Astrocyte (in vitro differentiated cells and primary cell): ENCODE measurements at places on chromosomes 11 and 22.
A peak's percentile ranks its signal among the peaks of the same experiment; 100 is the strongest.

DNA sequence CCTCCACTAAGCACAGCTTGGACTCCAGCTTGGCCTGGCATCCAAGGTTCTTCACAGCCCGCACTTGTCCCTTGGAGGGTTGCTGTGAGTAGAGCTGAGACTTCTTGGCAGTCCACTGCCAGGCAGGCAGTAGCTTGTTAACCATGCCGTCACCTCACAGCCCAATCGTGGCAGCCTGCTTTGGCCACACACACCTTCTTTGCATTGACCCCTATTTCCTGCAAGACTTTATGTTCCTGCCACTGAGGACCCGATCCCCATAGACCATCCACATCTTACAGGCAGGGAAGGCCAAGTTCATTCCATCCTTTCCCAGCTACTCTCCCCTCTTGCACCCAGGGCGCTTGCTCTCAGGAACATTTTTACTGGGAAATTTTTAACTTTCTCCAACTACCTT, 2.5 kb upstream of the PYGM start:
- peaks cover 25% of the 10 kb centered on the region for H3K36me3 ChIP-seq
- no peaks in the 10 kb centered on the region for H3K27me3 ChIP-seq
- DNase-seq = no peak
- H3K27ac ChIP-seq = no peak overlapping the region

DNA sequence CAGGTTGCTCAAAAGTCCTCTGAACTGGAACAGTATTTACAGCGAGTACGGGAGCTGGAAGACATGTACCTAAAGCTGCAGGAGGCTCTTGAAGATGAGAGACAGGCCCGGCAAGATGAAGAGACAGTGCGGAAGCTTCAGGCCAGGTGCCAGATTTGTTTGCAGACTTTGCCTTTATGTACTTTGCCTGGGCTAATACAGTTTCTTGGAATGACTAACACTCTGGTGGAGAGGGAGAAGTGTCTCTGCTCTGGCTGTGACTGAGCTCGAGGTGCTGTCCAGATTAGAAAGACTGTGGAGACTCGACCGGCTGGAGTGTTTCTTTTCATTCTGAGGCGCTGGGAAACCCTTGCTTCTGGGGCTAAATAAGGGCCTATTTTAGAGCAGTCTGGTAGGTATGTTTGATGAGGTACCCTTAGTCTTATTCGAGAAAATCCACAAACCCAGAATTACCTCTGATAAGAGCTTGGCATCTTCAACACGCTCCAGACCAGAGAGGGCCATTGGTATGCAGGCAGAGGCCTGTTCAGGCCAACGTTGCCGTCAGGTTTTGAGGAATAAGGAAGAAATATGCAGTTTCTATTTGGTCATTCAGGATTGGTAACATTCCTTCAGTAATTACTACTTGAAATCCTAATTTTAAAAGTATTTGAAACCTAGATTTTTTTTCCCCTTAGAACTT, 76.5 kb downstream of the SWAP70 start:
- H3K4me1 ChIP-seq = no peaks in the 10 kb centered on the region
- H3K36me3 ChIP-seq = peaks cover 15% of the 10 kb centered on the region
- no peaks in the 10 kb centered on the region for H3K27me3 ChIP-seq
- no peak overlapping the region for H3K4me3 ChIP-seq
- H3K27ac ChIP-seq = no peak overlapping the region

- no peaks in the 10 kb centered on the region for H3K36me3 ChIP-seq
- H3K27ac ChIP-seq = no peak overlapping the region
- H3K27me3 ChIP-seq = peaks cover 27% of the 10 kb centered on the region
- DNase-seq = peak; percentile 69
- H3K4me3 ChIP-seq = no peak overlapping the region
These were observed 5.5 kb downstream of the TTC28 start for GRCh38 chr22:28674121-28674563.

GRCh38 chr11:116993599-116993998, 104.6 kb downstream of the SIK3 start:
- no peak overlapping the region for H3K4me3 ChIP-seq
- H3K27me3 ChIP-seq = no peaks in the 10 kb centered on the region
- peak; percentile 39 for DNase-seq

DNA sequence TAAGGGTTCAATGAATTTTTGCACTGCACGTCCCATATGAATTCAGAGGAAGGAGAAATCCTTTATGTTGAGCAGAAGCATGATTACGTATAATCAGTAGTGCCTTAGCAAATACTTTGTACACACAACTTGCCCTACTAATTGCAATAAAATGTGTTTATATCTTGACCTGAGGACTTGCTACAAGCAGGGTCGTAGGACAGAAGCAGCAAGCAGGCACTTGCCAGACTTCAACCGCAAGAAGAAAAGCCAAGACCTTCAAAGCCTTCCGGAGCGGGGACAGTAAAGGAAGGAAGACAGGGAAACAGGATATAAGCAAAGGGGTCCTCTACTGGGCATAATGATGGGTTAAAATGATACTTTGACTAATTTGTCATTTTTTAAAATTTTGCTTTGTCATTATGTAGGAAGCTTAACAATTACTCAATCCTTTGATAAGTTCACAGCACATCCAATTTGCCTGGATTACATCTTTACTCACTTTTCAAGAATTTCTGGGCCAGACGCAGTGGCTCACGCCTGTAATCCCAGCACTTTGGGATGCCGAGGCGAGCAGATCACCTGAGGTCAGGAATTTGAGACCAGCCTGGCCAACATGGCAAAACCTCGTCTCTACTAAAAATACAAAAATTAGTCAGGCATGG, 23.2 kb upstream of the UBASH3B start:
- no peak overlapping the region for H3K27ac ChIP-seq
- no peak overlapping the region for H3K4me3 ChIP-seq
- no peaks in the 10 kb centered on the region for H3K27me3 ChIP-seq
- H3K36me3 ChIP-seq = no peaks in the 10 kb centered on the region
- DNase-seq = no peak
- H3K4me1 ChIP-seq = peaks cover 5% of the 10 kb centered on the region

DNA sequence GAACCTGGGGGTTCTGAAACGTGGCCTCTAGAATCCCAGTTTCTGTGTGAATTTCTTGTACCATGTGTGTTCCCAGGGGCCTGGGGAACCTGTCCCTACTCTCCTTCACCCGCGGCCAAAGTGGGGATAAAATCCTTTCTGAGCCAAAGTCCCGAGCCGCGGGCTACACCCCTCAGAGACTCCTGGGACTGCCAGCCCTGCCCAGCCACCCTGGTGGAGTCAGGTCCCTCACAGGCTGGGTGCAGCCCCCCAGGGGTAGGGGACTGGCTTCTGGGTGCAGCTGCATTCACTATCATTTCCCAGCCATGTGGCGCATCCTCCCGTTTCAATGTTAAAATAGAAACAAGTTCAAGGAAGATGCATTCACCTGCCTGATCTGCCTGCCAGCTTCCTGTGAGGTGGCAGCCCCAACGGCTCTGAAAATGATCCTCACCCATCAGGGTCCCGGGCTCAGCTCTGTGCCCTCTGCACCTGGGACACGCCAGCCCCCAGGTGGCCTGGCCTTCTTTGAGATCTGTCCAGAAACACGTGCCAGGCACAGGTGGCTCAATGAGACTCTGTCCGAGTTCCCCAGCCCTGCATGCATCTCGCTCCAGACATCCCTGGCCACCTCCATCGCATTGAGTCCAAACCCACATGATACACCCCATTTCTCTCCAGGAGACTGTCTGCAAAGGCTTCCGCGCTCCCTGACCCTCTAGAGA, 338.8 kb downstream of the CTTN start:
- H3K27ac ChIP-seq = no peak overlapping the region
- H3K27me3 ChIP-seq = peaks cover 9% of the 10 kb centered on the region
- H3K36me3 ChIP-seq = no peaks in the 10 kb centered on the region
- DNase-seq = no peak
- H3K4me3 ChIP-seq = no peak overlapping the region
- H3K4me1 ChIP-seq = no peaks in the 10 kb centered on the region

DNA sequence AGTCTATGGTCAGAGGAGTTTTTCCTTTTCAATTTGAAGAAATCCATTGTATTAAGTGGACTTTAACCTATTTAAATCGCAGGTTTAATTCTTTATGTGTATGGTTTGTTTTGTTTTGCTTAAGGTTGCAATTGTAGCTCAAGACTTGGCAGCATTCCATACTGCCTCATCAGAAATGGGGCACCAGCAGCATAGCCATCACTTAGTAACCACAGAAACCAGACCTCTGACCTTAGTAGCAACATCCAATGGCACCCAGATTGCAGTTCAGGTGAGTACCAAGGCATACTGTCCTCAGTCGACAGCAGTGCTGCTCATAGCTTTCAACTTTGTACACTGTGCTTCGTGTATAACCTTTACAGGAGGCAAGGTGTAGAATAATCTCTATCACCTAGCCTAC, 48.4 kb upstream of the WEE1 start:
- H3K27me3 ChIP-seq = no peaks in the 10 kb centered on the region
- H3K36me3 ChIP-seq = no peaks in the 10 kb centered on the region
- no peak for DNase-seq
- no peak overlapping the region for H3K27ac ChIP-seq
- H3K4me1 ChIP-seq = peaks cover 26% of the 10 kb centered on the region
- H3K4me3 ChIP-seq = no peak overlapping the region

GRCh38 chr11:15837901-15838489, 518.4 kb downstream of the SOX6 start:
- no peak for DNase-seq
- H3K27me3 ChIP-seq = no peaks in the 10 kb centered on the region
- no peak overlapping the region for H3K27ac ChIP-seq
- H3K4me3 ChIP-seq = no peak overlapping the region
- H3K4me1 ChIP-seq = no peaks in the 10 kb centered on the region

DNA sequence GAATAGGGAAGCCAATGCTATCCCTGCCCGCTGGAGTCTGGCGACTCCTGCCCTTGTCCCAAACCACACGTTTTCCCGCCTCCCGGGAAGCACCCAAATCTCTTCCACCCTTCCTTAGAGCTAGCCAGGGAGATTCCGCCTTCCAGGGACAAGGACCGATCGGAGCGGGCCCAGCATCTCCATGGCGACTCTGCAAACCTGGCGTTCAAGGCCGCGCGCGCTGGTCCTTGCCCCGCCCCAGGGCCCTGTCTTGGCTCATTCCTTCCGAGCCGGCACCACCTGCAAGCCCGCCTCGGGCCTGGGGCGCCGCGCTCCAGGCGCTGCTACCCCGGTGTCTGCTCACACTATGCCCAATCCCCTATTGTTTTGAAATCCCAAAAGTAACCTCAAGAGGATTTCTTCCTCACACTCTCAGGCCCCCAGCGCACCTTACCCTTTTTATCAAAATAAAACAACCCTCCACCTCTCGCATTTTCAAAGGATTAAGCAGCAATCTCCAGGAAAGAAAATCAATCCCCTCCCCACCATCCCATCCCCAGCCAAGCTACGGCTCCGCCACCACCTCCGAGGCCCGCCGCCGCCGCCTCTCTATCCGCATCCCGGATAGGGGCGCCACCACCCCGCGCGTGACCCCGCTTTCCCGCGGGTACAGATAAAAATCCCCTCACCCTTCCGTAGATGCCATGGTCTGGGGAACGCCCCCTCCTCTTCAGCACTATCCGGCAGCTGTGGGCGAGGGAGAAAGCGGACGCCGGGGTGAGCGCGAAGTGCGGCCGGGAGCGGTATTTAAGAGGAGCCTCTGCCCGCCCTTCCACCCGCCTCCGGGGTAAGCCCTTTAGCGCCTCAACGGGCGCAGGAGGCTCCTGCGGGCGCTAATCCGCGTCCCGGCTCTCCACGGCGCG, 825 bp downstream of the SLC1A2 start:
- H3K4me1 ChIP-seq = peaks cover 22% of the 10 kb centered on the region
- H3K27ac ChIP-seq = no peak overlapping the region
- no peaks in the 10 kb centered on the region for H3K36me3 ChIP-seq
- DNase-seq = no peak
- peak overlapping the region; percentile 55 for H3K4me3 ChIP-seq

DNA sequence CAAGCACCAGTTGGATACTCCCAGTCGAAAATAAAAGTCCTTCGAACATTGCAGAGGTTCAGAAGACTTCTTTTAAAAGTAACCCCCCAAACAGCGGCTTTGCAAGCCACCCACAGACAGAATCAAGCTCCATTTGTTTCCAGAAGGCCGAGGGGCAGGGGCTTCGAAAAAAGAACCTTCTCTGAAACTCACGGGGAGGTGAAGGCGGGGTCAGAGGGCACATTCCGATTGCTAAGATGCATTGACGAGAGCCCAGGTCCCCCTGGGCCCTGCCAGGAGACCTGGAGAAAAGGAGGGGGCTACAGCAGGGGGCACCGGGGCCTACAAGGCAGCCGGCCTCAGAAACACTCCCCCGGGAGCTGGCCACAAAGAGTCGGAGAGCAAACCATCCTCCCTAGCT, 306.8 kb downstream of the MN1 start:
- H3K4me3 ChIP-seq = no peak overlapping the region
- H3K27ac ChIP-seq = no peak overlapping the region
- no peaks in the 10 kb centered on the region for H3K27me3 ChIP-seq
- no peak for DNase-seq
- peaks cover 3% of the 10 kb centered on the region for H3K4me1 ChIP-seq
- no peaks in the 10 kb centered on the region for H3K36me3 ChIP-seq

DNA sequence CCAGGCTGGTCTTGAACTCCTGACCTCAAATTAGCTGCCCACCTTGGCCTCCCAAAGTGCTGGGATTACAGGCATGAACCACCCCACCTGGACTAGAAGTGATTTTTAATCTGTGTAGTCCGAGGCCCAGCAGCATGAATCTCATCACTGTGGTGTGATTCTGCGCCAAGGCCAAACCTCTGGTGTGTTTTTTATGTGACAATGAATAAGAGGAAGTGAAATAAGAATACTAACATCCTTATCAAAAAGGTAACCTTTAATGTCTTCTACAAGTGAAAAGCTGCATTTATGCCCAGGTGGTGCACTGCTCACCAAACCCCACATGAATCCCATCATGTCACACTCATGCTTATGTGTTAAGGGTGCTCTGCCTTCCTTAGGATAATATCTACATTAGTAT, 77.1 kb upstream of the OR9Q1 start:
- H3K4me1 ChIP-seq = no peaks in the 10 kb centered on the region
- no peak overlapping the region for H3K4me3 ChIP-seq
- H3K36me3 ChIP-seq = no peaks in the 10 kb centered on the region
- DNase-seq = no peak

DNA sequence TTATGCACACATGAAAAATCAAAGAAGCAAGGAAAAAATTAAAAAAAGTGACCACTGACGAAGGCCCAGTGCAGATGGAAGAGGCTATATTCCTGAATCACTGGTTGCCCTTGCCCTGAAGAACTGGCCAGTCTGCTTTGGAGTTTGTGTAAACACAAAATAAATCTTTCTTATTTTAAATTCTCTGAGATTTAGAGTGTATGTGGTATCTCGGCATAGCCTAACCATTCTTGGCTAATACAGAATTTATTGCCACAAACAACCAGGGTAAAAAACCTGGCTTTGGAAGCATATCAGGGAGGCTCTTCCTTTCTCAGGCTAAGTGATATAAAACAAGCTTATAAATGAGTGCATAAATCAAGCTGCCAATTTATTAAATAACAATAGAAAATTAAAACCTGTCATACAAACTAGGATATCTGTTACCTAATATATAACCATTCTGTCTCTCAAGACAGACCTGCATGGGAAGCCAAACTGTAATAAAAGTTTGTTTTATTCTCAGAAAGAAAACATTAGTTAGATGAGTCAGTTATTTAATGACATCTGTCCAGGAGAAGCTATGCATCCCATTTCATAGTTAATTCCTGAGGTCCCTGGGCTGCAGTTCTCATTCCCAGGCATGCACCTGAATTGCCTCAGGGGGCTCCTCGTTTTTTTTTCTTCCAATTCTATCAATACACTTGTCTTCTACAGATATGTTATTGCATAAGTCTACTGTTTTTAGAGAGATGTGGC, 6.1 kb upstream of the TMEM135 start:
- H3K36me3 ChIP-seq = no peaks in the 10 kb centered on the region
- DNase-seq = no peak
- H3K4me1 ChIP-seq = no peaks in the 10 kb centered on the region
- no peak overlapping the region for H3K27ac ChIP-seq
- no peak overlapping the region for H3K4me3 ChIP-seq

- H3K4me3 ChIP-seq = no peak overlapping the region
These were observed 45.6 kb downstream of the UBASH3B start for GRCh38 chr11:122701143-122701542.
